ENCODE measurements at places on chromosomes 16 and 17.

- no peak for DNase-seq
These were observed 17.3 kb downstream of the TAC4 start for GRCh38 chr17:49830605-49831004.

DNA sequence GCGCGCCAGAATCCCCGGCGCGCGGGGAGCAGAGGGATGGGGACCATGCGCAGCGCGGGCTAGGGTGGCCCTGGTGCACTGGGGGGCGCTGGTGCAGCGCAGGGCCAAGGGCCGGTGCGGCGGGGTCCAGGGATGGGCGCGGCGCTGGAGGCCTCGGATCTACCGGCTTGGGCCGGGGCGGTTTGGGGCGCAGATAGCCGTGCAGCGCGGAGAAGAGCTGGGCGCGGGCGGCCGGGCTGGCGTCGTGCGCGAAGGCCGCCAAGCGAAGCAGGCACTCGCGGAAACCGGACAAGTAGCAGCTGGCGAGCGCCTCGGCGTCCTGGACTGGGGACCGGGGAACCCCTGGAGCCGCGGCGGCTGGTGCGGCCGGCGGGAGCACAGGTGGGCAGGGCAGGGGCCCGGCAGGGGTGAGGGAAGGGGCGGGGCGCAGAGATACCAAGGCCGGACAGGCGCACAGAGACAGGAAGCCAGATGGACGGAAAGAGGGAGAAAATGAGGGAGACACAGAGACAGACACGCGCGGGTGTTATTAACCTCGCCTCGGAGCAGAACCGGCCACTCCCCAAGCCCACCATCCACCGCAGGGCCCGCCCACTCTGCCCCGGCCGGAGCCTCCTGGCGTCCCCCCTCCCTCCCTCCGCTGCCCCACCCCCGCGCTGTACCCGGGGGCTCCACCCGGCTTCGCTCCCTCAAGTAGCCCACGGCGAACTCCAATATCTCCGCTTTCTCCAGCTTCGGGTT, 2.1 kb downstream of the HES7 start:
- peak; percentile 13 for DNase-seq

DNA sequence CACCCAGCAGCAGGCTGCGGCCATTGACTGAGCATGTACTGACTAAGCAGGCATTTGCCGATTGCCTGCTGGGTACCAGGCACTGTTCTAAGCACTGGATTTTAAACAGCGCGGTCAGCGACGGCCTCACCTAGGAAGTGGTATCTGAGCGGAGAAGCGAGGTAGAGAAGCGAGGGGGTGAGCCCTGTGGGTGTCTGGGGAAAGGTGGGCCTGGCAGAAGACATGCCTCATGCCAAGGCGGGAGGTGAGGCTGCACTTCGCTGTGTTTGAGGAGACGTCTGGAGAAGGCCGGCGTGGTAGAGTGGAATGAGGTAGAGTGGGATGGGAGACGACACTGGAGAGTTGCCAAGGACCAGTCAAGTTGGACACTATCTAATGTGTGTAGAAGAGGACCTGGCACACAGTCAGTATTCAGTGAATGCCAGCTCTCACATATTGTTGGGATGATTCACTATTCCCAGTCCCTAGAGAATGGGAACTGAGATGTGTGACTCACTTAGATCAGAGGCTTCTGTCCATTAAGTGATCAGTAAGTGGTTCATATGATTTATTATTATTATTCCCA, 14.4 kb downstream of the SYCE1L start:
- DNase-seq, result no peak

DNA sequence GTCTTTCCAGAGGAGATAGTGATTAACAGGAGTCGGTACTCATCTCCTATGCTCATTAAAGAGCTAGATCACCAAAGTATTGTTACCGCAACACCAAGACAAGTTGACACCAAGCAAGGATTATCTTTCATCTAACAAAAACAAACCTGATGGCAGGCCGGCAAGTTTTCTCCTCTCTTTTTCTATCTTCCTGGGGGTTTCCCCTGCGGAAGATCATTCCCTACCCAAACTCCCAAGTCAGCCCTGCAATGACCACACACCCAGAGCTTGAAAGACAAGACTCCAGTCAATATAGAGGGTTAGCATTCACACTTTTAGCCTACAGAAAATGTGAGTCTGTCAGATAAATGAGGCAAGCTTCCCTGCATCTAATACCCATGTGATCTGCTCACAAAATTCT, 312.1 kb downstream of the SOX9 start:
- DNase-seq, result no peak

DNA sequence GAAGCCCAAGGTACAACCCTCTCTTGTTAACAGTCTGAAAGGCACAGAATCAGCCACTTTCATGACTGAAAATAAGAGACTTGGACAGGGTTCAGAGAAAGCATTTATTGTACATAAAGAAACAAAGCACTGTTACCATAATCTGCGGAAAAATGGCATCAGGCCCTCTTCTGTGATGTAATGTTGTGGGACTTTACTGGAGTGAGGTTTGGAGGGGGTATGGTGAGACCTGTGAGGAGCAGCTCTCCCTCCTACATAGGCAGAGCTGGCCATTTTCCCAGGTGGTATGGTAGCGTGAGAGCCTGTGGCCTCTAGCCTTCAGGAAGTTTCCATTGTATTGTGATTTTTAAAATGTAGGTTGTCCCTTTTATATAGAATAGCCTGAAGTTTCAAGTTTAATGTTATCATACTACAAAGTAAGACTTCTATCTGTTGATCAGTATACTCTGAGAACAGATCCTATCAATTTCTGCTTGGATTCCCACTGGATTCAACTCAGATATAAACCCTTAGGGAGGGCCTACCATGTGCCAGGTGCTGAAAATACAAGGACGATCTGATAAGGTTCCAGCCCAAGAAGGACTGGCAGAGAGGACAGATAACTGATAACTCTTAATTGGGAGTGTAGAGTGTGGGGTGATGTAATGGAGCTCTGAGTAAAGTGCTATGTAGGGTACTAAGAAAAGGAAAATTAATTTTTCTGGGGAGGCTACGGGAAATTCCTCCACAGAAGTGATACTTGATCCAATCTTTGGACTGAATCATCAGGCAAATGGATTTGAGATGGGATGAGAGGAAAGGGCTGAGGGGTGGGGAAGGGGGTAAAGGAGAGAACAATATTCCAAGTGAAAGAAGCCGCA, 4.1 kb upstream of the YPEL2 start:
- no peak for DNase-seq

Data from NCI-H1092 (cell line).